Activated CD4-positive, alpha-beta T cell treated with anti-CD3 and anti-CD28 coated beads, Interleukin-2, amount 10 ng/mL, durations not matched to agents 7 days and 5 days (primary cell): ENCODE measurements at places on chromosomes 12 and 14. TPM values are rescaled to one million over a fixed set of nuclear protein-coding genes. Genes with fewer than 3 reads are reported as not detected.

The DYNLL1 gene
- 297 TPM for total RNA-seq

The MNAT1 gene
- total RNA-seq: 39.8 TPM

The PLBD1 gene
- not detected for total RNA-seq

The RAB5B gene
- total RNA-seq: 58.1 TPM

The TMCC3 gene
- total RNA-seq: 0.23 TPM

The GNB3 gene
- not detected for total RNA-seq

The OLR1 gene
- not detected for total RNA-seq

The FITM1 gene
- 1.9 TPM for total RNA-seq

The RAB15 gene
- 4.9 TPM for total RNA-seq

GRCh38 chr12:102371165-102371564 lies 109.2 kb downstream of the IGF1 start:
- no peak for DNase-seq

DNA sequence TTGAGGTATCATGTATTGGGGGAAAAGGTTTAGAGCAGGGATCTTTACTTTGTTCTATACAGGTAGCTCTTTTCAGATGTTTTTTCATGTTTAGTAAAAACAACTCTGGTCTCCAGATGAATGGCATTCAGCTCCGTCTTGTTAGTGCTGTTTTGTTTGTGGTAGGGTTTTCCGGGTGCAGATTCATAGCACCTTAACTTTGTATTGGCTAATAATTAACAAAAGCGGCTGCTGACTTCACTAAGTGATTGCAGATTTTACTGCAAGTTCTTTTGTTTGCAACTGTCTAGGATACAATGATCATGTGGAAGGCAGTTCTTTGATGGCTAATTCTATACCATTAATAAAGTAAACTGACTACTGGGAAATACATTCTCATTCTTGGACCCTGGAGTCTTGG lies 32.2 kb upstream of the BHLHE41 start:
- DNase-seq: no peak

- no peak for DNase-seq
These were observed 172.9 kb downstream of the TSPAN9 start for GRCh38 chr12:3250034-3250433.

GRCh38 chr12:45282411-45282810 lies 66.5 kb downstream of the ANO6 start:
- DNase-seq: no peak

- DNase-seq: no peak
These were observed 469.1 kb upstream of the DCN start for GRCh38 chr12:91651728-91652127.

- no peak for DNase-seq
These were observed 17.9 kb upstream of the TCL1B start for GRCh38 chr14:95668235-95668772.

GRCh38 chr14:79627058-79627457 lies 584.2 kb downstream of the DIO2 start:
- DNase-seq: no peak

GRCh38 chr12:121050725-121051124 lies 11.7 kb upstream of the OASL start:
- DNase-seq: no peak

DNA sequence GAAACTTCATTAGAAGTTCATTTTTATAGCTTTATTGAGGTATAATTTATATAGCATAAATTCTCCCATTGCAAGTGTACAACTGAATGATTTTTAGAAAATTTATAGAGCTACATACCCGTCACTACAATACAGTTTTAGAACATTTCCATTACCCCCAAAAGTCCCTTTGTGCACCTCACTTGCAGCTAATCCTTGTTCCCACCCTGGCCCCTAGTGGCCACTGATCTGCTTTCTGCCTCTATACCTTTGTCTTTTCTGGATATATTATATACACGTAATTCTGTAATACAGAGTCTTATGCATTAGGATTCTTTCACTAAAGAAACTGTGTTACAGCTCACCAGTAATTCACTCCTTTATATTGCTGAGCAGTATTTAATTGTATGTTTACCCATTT lies 145.1 kb upstream of the DIO2 start:
- no peak for DNase-seq
